ENCODE measurements at places on chromosomes 2 and 18. TPM values are rescaled to one million over a fixed set of nuclear protein-coding genes. Genes with fewer than 3 reads are reported as not detected.

- no peak for DNase-seq
Measured at GRCh38 chr2:187461294-187462261, 13.5 kb upstream of the CALCRL start.

DNA sequence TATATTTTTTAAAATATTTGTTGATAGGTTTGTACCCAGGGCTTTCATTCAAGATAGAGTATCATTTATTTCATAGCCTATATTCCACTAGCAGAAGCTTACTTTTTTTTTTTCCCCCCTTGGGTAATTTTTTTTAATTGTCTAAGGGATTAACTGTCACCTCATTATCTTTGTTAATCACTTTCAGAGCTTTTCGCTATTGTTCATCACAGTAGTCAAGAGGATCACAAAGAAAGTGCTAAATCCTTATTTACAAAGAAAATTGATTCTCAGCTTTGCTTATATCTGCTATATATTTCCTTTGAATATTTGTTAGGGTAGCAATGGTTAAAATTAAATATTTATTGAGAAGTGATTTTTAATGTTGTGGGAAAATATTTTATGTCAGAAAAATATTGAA, 59.0 kb downstream of the CAMKMT start:
- no peak for DNase-seq

DNA sequence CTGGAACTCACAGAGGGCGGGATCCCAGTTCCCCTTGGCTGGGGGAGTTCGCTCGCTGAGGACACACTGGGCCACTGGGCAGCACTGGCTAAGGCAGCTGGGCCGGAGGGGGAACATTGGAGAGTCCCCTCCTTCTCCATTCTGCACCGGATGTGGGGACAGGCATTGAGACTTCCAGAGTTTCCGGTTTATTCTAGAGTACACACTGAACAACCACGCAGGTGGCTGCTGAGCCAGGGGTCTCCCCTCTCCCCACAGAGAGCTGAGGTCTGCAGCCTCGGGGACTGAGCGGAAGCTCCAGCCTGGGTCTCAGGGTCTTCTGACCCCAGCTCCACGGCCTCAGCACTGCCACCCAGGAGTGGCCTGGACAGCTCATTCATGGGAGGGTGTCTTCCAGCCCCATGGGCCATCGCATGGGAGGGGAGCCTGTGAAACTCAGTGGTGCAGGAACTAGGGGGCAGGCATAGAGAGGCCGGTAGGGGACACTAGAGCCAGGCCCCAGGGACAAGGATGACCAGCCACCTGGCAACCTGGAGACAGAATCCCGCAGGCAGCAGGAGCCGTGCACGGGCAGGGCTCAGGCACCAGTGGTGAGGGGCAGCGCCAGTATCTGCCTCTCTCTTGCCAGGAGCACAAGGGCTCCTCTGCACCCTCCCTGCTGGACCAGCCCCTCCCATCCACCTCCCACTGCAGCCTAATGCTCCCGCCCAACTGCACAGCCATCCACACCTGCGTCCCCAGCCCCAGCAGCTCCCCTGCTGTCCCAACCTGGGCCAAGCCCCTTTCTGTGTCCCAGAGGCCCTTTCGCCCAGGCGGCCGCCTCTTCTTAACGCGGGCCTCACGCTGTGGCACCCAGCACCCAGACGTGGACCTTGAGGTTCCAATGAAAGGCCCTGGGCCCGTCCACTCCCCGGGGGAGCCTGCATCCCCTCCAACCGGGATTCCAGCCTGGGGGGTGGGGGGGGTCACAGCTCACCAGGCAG, 45.1 kb upstream of the GPC1 start:
- DNase-seq, result no peak

DNA sequence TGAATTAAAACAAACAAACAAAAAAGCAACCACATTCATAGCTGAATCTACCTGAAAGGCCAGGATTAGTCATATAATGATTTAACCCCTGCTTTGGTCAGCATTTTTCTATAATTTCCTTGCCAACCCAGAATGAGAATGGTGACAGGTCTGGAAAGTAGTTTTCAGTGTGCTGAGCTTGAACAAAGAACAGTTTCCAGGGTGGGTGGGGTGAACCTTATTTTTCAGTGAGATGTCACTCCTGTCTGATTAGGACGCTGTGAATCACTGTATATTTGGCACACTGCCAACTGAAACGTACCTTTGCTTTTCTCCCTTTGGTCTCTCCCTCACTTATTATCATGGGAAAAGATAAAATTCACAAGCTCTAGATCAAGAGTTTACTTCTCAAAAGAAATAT, 35.0 kb upstream of the DSC1 start:
- peak; percentile 23 for DNase-seq

DNA sequence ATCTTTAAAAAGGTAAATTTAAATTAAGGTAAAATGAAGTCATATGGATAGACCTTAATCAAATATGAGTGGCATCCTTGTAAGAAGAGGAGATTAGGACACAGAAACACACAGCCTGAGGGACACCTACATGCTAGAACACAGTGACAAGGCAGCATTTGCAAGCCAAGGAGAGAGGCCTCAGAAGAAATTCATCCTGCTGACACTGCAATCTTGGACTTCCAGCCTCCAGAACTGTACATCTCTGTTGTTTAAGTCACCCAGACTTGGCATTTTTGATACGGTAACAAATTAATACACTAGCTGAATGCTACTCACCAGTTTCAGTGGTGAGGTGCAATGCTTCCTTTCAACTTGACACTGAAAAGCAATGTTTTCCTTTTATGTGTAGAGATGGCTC, 305.0 kb downstream of the TDRD15 start:
- no peak for DNase-seq

- no peak for DNase-seq
Measured at GRCh38 chr2:84830095-84830494, 50.8 kb downstream of the TRABD2A start.

- DNase-seq, result no peak
Measured at GRCh38 chr2:139600166-139600565, 820.0 kb upstream of the NXPH2 start.

FEZ2 gene
- total RNA-seq, result 43.2 TPM

TTC27 gene
- total RNA-seq, result 23.5 TPM

Measured in astrocyte (in vitro differentiated cells and primary cell).